ENCODE measurements at places on chromosomes 11 and 22.

GRCh38 chr22:25365491-25366261 is 146.2 kb downstream of the CRYBB2 start:
- no peak for DNase-seq

GRCh38 chr11:111520560-111520959 is 6.0 kb downstream of the HOATZ start:
- DNase-seq = no peak

DNA sequence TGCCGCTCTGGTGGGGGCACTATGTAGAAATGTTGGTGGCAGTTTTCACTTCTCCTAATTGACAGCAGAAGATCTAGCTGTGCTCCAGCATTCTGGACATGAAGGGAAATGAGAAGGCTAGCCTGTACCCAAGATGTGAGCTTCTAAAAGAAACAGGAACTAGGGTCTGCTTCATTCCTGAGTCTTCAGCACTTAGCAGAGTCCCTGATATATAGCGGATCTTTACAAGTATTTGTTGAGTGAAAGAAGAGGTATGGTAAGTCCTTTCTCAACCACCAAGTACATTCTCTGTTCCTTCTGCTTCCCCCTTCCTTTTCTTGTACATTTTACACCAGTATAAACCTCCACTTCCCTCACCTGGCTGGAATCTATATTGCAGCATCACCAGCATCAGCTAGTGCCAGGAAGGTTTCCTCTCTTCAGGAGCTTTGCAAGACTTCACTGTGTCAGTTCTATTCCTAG is 408.3 kb upstream of the CADM1 start:
- DNase-seq = no peak

DNA sequence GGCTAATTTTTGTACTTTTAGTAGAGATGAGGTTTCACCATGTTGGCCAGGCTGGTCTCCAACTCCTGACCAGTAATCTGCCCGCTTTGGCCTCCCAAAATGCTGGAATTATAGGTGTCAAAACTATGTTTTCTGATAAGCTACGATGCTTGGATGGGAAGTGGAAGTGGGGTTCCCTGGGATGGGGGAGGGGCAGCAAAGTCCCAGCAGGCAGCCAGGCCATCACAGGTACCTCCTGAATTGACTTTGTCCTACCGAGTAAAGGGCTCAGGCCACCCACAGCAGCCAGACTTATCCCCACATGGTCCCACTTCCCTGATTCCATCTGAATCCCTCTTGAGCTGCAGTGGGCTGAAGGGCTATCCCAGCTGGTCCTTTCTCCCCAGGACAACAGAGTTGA is 6.9 kb downstream of the FTH1 start:
- no peak for DNase-seq

GRCh38 chr22:21755851-21756284 is 20.3 kb upstream of the YPEL1 start:
- DNase-seq = no peak
